Esophagus squamous epithelium (tissue), 5 donors: ENCODE measurements at places on chromosomes 5 and 9. TPM values are rescaled to one million over a fixed set of nuclear protein-coding genes. Genes with fewer than 3 reads are reported as not detected.

TLR4 gene
- total RNA-seq: 0.34 TPM

BRINP1 gene
- 4.3 TPM for total RNA-seq

HRH2 gene
- 0.15 TPM for total RNA-seq

PTPN3 gene
- total RNA-seq: 15.3 TPM

CEL gene
- total RNA-seq: 3.8 TPM

DMGDH gene
- total RNA-seq: 0.64 TPM

DNA sequence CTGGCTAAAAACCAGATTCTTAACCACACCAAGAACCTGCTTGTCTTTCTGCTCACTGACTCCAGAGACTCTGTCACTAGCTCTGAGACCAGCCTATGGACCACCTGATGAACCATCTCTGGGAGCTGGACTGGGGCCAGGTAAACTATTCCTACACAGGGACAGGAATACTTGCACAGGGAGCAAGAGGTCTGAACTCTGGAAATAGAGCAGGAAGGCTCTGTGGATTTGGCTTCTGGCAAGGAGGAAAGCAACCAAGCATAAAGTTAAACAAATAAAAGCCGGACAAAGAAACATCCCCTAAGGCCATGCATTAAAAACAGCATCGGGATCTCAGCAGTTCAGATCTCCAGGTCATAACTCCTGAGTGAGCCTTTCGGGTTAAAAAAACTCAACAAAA, 5.6 kb upstream of the SPARC start:
- H3K27ac ChIP-seq: no peak overlapping the region
- no peaks in the 10 kb centered on the region for H3K27me3 ChIP-seq
- H3K4me3 ChIP-seq: no peak overlapping the region

DNA sequence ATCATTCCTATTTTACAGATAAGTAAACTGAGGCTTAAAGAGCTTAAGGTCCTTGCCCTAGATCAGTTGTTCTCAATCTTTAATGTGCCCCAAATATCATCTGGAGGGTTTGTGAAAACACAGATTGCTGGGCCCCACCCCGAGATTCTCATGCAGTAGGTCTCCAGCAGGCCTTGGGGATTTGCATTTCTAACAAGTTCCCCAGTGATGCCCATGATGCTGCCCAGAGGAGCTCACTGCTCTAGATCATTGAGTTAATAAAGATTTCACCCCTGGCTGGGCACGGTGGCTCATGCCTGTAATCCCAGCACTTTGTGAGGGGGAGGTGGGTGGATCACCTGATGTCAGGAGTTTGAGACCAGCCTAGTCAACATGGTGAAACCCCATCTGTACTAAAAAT, 42.8 kb upstream of the RAD23B start:
- H3K4me3 ChIP-seq: no peak overlapping the region
- no peaks in the 10 kb centered on the region for H3K4me1 ChIP-seq
- no peaks in the 10 kb centered on the region for H3K27me3 ChIP-seq

GRCh38 chr5:43073597-43074546, 33.8 kb upstream of the ANXA2R start:
- peaks cover 6% of the 10 kb centered on the region for H3K4me1 ChIP-seq
- DNase-seq: no peak
- no peaks in the 10 kb centered on the region for H3K27me3 ChIP-seq
- no peak overlapping the region for H3K4me3 ChIP-seq

GRCh38 chr5:96252596-96252995, 180.5 kb downstream of the PCSK1 start:
- no peak overlapping the region for H3K4me3 ChIP-seq
- no peak for DNase-seq
- H3K27me3 ChIP-seq: no peaks in the 10 kb centered on the region
- H3K4me1 ChIP-seq: no peaks in the 10 kb centered on the region
- H3K27ac ChIP-seq: no peak overlapping the region
- no peaks in the 10 kb centered on the region for H3K36me3 ChIP-seq
